ENCODE measurements at places on chromosomes 7 and 10.

DNA sequence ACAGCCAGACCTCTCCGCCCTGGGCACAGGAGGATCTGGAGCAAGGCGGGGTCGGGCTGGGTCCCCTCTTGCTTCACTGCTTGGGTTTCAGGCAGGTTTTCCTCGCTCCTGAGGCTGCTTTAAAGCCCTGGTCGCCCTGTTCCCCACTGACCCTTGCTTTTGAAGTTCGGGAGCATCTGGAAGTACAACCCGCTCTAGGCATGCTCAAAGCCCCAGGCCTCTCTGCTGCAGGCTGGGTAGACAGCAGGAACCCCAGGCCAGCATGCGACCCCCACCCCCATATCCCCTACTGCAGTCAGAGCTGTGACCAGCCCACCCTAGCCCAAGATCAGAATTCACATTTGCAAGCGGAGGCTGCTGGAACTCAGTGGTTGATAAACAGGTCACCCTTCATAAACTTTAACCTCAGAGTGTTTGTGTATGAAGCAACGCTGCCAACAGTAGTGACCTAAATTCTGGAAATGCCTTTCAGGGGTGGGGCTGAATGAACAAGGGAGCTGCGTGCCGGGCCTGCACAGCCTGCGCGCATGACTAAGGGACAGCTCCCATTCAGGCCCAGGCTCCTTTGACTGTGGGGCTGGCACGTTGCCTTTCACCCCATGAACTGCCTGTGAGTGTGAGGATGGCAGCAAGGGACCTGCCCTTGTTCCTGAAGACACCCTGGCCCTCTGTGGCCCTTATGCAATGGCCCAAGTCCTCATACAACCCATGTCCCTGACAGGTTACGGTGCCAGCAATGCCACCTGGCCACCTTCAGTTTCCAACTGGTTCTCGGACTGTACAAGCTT lies 52.5 kb downstream of the PROSER2 start:
- peak; percentile 91 for DNase-seq

DNA sequence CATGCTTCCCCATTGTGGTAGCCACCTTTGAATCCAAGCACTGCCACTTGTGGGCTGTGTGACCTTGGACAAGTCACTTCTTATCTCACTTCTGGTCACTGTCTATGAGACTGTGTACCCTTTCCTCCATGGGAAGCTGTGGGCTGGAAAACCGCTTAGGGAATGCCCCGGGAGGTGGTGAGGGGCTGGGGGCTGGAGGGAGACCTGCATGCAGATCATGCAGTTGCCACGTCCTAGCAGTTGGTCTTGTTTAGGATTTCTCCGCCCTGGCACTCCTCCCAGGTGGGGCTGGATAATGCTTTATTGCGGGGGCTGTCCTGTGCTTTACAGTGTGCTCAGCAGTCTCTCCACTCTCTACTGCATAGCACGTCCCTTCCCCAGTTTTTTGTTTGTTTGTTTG lies 62.9 kb upstream of the OPN4 start:
- no peak for DNase-seq

DNA sequence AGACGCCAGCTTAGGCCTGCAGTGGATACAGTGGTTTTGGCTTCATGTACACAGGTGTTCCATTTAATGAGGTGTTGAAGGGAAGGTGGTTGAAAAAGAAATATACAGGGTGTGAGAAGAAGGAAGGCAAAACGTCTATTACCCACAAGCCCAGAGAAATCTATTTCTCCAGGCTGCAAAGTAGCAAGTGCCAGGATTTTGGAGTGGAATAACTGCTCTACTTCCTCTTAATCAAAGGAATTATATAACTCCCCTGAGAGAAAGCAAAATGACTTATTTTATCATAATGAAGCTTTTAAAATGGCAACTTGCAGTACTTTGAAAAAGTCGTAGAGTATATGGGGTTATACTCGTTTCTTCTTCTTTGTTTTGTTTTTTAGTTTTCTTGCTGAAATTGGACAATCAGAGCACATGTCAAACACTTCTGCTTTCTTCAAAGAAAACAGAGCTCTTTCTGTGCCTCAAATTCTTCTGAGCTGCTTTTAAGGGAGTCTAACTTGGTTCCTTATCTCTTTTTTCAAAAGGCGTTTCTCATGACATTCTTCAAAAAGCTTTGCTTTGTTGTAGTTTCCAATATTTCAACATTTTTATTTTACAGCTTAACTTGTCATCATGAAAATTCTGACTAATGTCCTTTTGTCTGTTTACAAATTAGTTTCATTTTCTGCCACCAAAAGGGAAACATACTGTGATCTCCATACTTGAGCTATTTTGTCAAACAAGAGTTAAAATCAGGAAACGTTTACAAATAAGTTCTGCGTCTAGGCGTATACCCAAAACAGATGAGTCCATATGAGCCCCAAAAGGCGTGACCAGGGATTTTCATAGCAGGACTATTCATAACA lies 289.7 kb downstream of the FRMD4A start:
- DNase-seq: no peak

GRCh38 chr7:120991581-120991980 lies 3.1 kb downstream of the CPED1 start:
- peak; percentile 82 for DNase-seq

DNA sequence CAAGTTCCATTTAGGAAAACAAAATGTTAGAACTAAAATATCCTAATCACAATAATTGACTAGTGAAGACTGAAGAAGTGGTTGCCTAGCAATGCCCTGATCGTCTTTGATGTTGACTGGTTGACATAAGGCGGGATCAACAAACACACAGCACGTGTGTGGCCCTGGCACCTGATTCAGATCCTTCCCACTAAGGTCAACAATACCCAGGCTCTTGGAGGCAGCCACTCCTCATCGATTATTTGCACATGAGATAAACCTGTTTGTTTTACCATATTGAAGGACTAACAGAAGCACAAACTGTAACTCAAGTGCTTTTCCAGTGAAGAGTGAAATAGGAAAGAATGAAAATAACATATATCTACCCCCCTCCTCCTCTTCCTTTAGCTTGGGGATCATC lies 15.6 kb downstream of the FANK1 start:
- DNase-seq: no peak

GRCh38 chr10:102776779-102777456 lies 33.2 kb downstream of the WBP1L start:
- DNase-seq: peak; percentile 100

- DNase-seq: no peak
Observed at GRCh38 chr10:31926765-31927564, 1.7 kb downstream of the ARHGAP12 start.

DNA sequence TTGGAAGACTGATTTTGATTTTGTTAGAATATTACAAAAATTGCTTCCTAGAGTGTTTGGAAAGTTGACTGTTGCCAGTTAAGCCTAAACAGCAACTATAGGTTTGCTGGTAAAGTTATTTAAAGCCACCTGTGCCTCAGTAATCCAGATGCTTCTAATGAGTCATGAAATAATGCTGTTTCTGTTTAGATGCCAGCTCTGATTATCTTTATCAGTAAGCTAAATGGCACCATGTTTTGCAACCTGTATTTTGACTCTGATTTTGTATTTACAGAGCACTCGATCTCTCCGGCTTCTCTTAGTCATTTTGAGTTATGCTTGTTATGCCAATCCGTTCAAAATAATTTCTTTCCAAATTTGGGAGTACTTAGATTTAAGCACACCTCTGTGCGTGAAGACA lies 366.1 kb downstream of the EXOC4 start:
- DNase-seq: no peak

DNA sequence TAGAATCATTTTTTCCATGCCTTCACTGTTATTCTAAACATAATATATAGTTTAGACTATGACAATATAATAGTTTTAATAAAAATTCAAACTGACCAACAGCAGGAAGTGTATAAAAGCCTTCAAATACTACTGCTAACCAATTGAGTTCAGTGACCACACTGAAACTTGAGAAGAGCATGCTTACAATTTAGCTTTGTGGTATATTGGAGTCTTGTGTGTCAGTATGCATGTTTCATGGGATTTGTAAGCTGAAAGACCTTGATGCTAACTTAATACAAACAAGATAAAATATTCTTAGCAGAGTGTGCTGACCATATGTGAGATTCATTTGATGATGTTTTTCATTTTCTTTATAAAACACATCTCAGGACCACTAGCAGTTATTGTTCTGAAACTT lies 395.5 kb downstream of the SUGCT start:
- DNase-seq: peak; percentile 87

DNA sequence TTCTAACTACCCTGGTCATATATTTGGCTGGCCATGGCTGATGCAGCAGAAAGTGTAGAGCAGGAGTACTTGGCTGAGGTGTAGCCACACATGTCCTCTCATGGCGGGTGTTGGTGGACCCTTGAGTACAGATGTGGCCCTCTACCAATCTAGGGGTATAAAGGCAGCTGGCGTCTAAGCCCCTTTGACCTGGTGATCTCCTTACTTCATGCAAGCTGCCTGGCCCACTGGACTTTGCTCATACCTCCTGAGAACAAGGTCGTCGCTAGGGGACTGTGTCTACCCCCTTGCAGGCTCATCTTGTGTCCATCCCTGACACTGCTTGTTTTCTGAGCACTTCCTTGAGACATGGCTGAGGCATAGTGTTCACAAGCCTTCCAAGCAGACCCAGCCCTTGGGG lies 287.8 kb downstream of the RPS24 start:
- no peak for DNase-seq

DNA sequence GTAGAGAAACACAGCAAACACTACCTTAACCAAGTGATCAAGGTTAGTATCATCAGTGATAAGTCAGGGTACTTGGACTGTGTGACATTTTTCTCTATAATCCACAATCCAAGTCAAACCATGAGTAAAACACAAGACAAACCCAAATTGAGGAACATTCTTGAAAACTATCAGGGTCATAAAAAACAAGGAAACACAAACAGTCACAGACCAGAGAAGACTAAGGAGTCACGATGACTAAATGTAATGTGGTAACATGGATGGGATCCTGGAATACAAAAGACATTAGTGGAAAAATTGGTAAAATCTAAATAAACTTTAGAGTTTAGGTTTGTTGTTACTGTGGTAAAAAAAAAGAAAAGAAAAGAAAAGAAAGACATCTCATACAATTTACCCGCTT lies 103.8 kb downstream of the ARMH3 start:
- no peak for DNase-seq

- DNase-seq: peak; percentile 2
Observed at GRCh38 chr10:84095811-84096497, 43.4 kb upstream of the GHITM start.

DNA sequence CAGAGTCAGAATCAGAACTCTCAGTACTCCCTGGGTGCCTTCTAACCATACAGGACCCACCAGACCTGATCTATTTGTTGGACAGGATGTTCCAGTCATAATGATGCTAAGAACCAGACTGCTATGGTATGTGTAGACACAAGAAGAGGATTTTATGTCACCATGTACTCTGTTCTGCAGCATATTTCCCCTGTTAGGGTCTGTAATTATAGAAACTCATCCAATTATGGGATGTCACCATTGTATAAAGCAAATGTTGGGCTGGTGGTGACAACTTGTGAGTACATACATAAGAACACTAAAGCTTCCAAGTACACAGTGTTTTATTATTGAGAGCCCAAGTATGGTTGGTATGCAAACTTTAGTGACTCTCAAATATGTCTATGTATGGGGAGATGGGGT lies 67.1 kb upstream of the AGBL3 start:
- peak; percentile 48 for DNase-seq

- DNase-seq: peak; percentile 82
Observed at GRCh38 chr10:127996586-127996985, 89.7 kb downstream of the PTPRE start.

- DNase-seq: no peak
Observed at GRCh38 chr10:48623009-48623408, 18.1 kb upstream of the ARHGAP22 start.

DNA sequence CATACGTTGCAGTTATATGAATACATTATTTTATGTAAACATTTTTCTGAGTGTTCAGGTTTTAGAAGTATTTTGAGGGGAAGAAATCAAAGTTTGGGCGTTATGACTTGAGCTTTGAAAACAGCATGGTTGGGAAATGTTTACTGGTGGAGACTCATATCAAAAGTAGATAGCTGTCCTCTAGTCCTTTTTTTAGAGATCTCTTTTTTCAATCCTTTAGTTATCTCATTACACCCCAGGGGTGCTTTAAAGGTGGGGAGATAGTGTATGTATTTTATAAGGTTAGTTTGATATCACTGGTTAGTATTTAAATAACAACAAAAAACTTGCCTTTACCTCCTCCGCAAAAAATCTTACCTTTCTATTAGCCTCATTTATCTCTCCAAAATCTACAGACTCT lies 2.3 kb downstream of the DMTF1 start:
- DNase-seq: no peak

DNA sequence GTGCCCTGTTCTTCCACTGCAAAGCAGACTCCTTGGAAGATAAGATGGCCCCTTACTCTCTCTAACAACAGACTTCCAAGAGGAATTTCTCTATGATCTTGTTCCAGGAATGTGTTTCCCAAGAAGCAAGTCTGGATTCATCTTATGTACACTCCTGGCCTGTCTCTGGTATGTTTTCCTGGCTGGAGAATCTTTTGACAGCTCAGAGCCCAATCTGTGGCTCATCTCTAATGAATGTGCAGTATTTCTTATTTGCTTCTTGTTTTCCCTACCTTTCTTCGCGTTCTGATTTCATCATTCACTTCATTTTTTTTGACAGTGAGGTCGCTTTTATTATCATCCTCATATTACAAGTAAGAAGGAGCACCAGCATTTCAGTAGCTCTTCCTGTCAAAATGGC lies 53.0 kb upstream of the PITRM1 start:
- DNase-seq: peak; percentile 84

DNA sequence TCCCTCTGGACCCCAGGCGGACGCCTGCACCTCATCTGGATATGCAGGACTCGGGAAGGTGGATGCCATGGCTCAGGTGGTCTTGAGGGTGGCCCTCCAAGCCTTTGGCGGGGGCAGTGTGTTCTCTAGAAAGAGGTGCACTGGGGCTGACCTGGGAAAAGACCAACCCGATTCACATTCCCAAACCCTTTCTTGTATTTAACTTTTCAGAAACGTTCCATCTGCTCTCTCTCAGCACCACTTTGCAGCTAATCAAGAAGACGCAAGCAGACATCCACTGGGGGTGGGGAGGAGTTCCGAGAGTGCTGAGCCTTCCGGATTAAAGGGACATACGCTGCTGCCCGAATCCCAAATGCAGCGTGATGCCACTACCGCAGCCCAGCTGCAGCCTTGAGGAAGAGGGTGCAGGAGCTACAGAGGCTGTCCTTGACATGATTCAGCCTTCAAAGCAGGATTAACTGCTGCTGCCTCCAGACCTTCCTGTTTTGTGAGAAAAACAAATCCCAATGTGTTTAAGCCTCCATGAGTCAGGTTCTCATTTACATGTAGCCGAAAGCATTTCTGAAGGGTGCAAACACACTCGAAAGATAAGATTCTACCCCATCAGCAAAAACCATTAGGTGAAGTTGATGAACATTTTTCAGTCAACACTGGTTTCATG lies 39.9 kb downstream of the RBM17 start:
- DNase-seq: peak; percentile 78

Data from iris pigment epithelial cell (primary cell).